ENCODE measurements at places on chromosomes 1 and 21.

GRCh38 chr21:25806060-25806459 lies 71.3 kb downstream of the GABPA start:
- no peak for DNase-seq

DNA sequence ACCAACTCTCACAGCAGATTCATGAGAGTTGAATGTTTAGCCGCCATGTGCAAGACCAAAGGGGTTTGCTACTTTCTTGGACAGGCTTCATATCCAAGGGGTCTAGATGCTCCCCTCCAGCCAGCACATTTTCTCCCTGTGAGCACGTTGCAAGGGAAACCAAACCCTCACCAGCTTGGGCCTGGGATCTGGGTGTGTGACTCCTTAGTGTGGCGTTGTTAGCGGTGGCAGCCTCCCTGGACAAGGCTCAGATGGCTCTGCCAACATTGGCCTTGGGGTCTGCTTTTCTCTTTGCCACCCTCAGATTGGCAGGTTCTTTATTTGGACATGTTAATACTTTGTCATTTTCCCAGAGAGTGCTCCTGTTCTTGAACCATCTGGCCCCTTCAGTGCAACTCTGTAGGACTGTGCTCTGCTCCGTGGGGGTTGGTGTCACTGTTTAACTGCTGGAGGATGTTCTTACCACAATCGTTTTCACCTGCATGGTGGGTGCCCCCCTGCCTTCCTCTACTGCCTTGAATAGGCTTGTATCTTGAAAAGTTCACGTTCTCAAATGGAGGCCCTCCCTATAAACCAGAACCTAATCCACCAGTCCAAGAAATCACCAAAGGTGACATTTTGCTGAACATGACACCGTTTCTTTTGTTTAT lies 13.4 kb downstream of the ABCG1 start:
- DNase-seq: peak; percentile 54

DNA sequence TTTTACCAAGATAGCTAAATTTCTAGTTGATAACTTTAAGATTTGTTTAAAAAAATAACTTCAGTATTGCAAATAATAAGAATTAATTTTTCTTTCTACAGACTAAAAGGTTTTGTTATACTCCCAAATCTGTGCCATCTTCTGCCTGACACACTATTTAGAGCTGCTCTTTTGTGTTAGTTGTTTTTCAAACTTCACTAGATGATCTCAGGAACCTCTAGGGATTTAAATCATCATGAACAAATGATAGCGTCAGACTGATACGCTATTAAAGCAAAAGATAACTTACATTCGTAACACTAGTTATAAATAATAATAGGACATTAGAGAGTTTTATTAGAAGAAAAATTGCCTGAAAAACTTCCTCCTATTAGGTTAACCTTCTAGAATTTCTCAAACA lies 243.1 kb upstream of the CXADR start:
- DNase-seq: no peak

DNA sequence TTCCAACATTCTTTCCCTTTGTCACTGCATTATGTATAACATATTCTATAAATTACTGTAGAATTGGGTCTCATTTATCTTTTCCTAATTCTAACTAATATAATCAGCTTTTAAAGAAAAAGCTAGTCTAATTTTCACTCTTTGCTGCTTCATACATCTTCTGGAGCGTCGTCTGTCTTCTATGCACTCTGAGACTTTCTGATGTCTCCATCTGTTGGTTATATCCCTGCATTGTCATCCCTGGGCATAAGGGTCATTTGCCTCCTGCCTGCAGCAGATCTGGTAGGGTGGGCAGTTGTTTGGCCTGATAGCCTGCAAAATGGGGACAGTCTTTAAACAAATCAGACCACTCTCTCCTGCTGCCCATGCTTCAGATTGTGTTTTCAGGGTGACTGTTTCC lies 40.8 kb upstream of the DYNLT5 start:
- DNase-seq: no peak

GRCh38 chr1:108862698-108863477 lies 6.0 kb upstream of the AKNAD1 start:
- DNase-seq: no peak

GRCh38 chr1:245552331-245552730 lies 397.5 kb downstream of the KIF26B start:
- no peak for DNase-seq

GRCh38 chr1:87140831-87141540 lies 187.7 kb upstream of the LMO4 start:
- no peak for DNase-seq

GRCh38 chr1:173429471-173430402 lies 47.4 kb upstream of the PRDX6 start:
- peak; percentile 74 for DNase-seq

DNA sequence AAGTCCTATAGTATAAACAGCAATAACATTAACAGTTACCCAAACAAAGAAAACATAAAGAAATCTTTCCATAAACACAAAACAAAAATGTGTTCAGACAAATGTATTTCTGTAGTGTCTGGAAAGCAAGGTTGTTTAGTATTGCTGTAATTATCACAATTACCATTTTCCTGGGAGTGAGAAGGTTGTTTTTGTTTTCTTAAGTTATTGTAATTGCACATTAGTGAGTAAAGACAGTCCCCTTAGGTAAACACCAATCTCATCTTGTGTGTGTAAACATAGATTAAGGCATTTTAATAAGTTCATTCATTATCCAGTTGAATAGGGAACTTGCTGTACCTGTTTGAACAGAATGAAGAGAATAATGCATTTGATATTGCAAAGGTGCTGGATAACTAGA lies 356.9 kb upstream of the ADGRL4 start:
- DNase-seq: no peak

DNA sequence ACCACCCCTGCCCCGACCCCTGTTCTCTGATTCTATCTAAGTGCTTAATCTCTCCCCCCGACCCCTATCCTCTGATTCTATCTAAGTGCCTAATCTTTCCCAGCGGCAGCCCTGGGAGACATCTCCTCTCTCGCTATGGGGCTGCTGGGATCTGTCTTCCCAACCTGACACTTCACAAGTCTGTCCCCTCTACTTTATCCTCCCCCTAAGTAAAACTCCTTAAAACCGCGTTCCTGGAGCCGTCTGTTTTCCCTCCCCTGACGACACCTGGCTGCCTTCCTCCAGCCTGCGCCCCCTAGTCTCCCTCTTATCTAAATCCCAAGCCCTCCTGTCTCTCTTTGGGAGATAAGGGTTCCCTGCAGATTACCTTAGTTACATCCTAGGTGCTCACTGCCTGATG lies 30.5 kb downstream of the EPHB2 start:
- no peak for DNase-seq

DNA sequence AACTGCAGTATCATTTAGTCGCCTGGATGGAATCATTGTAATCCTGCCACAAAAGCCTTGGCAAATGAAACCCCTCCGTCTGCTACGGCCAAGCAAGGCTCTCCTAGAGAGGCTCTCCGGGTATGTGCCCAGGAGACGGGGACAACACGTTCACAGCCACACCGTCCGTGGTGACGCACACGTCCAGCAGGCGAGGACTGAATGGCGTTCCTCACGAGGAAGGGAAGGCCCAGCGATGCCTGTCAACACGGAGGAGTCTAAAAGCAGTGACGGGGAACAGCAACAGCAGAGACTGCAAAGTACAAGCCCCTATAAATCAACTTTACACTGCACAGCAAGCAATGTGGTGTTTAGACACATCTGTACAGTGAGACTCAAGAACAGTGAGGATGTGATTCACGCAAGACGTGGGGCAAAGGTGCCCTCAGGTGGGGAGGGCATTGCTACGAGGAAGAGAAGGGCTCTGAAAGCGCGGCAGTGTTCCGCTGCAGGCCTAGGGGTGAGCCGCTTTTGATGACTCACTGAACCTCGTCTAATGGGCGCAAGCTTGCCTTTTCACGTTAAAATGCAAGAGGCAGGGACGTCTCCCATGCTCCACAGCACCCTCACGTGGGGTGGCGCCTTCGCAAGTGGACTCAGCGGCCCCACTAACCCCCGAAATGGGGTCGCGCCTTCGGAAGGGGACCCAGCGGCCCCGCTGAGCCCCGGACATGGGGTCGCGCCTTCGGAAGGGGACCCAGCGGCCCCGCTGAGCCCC lies 6.8 kb downstream of the WRAP73 start:
- DNase-seq: no peak

DNA sequence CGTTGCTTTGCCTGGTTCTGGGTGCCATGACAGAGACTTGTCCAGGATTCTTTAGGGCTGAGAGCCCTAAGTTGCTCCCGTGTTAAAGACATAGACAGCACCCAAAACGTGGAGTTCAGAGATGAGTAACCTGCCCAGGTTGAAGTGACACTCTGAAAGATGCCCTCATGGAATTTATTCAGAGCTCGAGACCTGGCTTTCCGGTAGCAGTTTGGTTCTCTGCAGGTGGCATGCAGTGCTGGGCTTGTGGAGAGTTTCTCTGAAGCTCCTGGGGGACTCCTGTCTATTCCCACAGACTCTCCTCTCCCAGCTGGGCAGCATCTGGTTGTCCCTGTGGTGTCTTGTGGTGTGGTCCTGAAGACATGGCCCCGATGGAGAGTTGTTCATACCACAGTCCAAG lies 241.0 kb downstream of the RHOU start:
- DNase-seq: no peak

- DNase-seq: no peak
Observed at GRCh38 chr1:230798491-230798890, 51.3 kb downstream of the CAPN9 start.

DNA sequence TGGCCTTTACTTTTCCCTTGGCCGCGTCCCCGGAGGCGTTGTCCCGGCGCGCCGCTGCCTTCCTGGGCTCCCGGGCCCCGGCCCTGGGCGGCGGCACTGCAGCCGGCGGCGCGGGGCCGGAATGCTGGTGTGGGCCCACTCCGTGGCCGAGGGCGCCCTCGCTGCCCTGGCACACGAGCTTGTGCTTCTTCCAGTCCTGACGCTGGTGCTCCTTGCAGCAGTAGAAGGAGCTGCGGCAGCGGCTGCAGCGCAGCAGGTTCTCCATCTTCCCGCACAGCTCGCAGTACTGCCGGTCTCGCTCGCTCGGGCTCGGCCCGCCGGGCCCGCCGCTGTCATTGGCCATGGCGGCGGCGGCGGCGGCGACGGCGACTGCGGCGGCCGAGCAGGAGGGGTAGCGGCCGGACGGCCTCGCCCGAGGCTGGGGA lies 529 bp downstream of the EGLN1 start:
- DNase-seq: peak; percentile 56

DNA sequence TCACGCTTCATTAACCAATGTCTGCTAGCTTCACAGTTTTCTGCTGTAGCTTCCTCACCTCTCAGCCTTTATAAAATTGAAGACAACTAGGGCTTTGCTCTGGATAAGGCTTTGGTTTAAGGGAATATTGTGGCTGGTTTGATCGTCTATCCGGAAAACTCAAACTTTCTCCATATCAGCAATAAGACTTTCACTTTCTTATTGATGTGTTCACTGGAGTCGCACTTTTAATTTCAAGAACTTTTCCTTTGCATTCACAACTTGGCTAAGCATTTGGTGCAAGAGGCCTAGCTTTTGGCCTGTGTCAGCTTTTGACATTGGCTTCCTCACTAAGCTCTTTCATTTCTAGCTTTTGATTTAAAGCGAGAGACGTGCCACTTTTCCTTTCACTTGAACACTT lies 12.9 kb downstream of the COA6 start:
- DNase-seq: no peak

DNA sequence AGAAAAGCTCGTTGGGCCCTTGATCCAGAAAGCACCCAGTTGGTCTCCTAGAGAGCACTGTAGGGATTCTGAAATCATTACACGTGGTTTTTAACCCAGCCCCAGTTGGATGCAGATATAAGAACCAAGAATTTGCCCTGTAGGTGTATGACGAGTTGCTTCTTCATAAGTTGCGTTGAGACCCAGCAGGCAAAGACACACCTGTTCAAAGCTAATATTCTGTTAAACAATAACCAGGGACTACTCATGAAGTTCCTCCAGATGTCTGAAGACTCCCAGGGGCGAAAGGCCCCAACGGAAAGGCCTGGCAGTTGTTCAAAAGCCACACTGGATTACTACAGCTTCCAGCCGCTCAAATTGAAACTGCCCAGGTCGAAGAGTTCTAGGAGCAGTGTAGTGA lies 88.6 kb upstream of the HNRNPU start:
- no peak for DNase-seq

DNA sequence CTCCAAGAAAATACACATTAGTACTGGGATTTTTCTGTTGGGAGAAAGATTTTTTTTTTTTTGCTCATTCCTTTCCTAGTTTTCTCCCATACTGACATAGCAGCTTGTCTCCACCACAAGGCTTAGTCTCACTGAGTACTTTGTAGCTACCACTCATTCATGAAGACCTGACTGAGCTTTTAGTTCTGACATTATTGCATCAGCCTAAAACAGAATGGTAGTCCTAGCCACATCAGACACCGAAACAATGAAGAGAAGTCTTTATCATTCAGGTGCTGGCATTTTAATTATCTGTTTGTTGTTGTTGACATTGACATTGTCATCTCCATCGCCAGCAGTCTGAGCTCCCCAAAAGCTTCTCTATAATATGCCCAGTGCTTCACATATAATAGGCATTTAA lies 21.1 kb upstream of the C1orf21 start:
- no peak for DNase-seq

DNA sequence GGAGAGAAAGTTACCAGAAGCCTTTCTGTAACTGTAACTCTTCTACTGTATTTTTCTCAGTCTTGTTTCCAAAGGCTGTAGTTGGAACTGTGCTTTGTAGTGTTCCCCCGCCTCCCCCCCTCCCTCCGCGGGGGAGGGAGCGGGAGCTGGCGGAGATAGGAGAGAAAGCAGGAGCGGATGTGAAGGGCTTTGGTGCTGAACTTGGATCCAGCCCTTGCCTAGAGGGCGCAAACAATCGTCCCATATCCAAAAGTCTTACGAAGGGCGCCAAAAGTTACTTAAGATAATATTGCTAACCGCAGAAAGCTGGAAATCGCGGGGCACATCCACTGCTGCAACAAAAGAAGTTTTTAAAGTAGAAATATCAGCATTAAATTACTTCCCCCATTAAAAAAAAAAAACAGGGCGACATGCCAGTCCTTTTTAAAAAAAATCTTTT lies 2.4 kb upstream of the NFIA start:
- peak; percentile 28 for DNase-seq

DNA sequence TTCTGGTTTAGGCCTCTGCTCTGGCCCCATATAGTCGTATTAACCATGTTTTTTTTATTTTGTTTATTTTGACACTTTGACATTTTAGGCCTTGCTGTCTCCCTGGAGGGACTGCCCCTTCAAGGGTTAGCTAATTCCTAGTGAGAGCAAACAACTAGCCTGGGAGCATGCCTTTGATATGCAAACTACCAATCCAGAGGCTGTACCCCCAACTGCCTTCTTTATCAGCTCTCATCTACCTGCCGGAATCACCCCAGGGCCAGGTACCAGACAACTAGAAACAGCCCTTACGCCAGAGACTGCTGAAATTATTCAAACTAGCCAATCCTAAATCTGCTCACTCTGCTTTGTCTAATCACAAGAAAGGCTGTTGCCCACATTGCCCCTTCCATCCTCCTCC lies 13.0 kb upstream of the ST6GALNAC5 start:
- DNase-seq: no peak

GRCh38 chr1:85692730-85693314 lies 15.4 kb downstream of the ZNHIT6 start:
- no peak for DNase-seq

- no peak for DNase-seq
Observed at GRCh38 chr1:162327788-162328165, 48.9 kb downstream of the SPATA46 start.
